Stromal cell of bone marrow (primary cell): ENCODE measurements at places on chromosomes 2 and 18.
A peak's percentile ranks its signal among the peaks of the same experiment; 100 is the strongest.

- no peak for DNase-seq
These were observed 1.0 kb upstream of the PEX13 start for GRCh38 chr2:61016392-61017002.

DNA sequence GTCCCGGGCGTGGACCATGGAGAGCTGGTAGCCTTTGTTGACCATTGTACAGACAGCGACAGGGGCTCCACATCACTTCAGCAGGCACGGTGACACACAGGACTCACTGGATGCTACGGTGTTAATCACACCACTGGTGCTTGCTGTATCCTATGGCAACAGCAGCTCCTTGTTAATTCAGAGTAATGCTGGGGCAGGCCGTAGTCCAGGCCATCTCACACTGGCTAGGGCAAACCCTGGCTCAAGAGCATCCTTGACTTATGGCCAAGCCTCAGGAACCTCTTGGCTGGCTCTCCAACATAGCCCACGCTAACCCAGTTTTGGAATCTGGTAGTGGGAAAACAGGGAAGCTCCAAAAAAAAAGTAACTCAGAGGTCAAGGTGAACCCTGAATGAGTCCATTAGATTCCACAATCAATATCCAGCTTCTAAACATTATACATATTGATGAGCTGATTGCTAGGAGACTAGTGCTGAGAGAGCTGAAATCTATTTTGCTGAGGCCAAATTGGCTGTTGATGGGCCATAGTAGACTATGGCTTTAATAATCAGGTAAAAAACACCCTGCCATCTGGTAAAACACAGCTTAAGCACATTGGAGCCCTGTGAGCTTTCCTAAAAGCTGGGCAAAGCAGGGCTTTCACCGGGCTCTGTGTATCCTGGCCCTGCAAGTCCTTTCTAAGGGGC is 253.6 kb downstream of the PRKCE start:
- no peak for DNase-seq

DNA sequence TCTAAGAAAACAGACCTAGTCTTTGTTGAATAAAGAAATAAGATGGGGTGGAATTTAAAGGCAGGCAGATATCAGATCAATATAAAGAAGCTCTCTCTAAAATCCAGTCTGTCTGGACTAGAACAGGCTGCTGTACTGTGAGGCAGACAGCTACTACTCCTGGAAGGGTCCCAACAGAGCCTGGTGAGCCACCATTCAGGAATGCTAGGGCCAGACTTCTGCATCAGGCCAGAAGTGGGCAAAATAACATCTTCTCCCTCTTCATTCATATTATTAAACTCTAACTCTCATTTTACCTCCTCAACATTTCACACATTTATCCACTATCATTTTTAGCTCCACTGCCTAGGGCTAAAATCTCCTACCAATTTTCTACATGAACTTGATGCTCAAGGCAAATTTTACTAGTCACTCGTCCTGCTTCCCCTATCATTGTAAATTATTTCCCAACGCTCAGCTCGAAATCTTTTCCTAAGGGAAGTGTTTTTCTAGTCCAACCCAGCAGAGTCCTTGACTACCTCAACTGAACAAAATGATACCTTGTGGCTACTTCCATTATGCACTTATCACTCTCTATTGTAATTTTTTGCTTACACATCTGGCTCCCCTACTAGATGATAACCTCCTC is 45.2 kb upstream of the GLS start:
- peak; percentile 77 for DNase-seq

GRCh38 chr2:88027697-88028389 is 11.5 kb upstream of the RNU2-63P start:
- DNase-seq = no peak
